Activated CD8-positive, alpha-beta memory T cell treated with anti-CD3 and anti-CD28 coated beads for 1 hour (primary cell): ENCODE measurements at places on chromosomes 3 and 15.

- DNase-seq: no peak
These were observed 2.0 kb downstream of the LYSMD2 start for GRCh38 chr15:51735228-51736010.

- no peak for DNase-seq
These were observed 43.9 kb downstream of the PTPN23 start for GRCh38 chr3:47424434-47425382.

- DNase-seq: no peak
These were observed 364.7 kb downstream of the FHIT start for GRCh38 chr3:60886518-60886917.

DNA sequence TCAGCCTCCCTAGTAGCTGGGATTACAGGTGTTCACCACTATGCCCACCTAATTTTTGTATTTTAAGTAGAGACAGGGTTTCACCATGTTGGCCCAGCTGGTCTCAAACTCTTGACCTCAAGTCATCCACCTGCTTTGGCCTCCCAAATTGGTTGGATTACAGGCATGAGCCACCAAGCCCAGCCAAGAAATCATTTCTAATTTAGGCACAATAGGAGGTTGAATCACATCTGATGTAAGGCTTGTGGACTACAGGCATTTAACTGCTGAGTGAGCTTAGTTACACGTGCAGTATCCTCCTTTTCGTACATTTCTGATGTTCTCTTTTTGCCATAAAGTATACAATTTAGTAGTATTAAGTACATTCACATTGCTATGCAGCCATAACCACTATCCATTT is 31.1 kb upstream of the SETD2 start:
- no peak for DNase-seq

DNA sequence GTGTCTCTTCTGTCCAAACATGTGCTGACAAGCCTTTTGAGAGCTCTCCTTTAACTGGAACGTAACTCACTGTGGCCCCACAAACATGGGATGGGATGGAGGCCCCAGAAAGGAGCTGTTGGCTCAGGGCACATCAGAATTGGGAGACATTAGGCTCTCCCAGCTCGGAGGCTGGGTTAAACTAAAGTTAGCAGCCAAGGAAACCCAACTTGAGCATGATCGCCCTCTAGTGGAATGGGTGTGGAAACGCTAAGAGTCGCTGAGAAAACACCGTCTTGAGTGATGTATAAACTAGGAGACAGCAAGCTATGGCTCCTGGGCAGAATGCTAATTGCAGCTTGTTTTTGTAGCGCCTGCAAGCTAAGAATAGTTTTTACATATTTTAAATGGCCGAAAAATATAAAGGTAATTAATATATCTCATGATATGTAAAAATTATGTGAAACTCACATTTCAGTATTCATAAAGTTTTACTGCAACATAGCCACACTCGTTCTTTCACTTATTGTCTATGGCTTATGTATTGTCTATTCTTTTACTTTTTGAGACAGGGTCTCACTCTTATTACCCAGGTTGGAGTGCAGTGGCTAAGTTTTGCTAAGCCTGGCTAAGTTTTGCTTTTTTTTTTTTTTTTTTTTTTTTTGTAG is 138.8 kb upstream of the HACD2 start:
- DNase-seq: no peak

DNA sequence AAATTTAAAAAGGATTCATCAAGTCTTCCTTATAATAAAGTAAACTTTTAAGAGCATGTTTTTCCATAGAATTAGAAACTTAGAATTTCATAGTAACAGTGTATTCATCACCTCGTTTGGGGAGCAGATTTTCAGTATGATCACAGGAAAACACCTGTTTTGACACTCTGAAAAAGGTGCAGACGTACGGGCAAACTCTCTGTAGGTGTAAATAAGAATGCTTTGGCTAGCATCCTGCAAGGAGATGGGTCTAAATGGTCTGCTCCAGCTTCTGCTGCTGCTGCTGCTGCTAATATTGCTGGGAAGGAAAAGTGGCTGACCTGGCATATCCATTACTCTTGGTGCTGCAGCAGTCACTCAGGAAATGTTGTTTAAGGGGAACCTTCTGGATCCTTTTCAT is 66.0 kb downstream of the MBNL1 start:
- no peak for DNase-seq

GRCh38 chr15:55649058-55649423 is 60.9 kb upstream of the PYGO1 start:
- no peak for DNase-seq

DNA sequence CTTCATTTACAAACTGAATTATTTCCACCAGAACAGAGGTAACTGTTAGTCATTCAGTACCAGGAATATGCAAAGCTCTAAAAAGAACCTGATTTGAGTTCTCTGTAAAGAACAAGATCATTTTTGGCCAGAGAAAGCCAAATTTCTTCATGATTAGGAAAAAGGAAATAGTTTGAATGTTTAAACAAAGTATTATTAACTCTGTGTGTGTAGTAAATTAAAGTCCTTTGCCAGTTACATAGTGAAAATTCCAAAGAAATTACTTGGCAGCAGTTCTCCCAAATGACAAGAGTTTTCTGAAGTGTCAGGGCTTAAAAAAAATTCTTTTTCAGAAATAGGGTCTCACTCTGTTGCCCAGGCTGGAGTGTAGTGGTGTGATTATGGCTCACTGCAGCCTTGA is 24.5 kb downstream of the QTRT2 start:
- DNase-seq: no peak

GRCh38 chr3:141020143-141020830 is 30.9 kb upstream of the SPSB4 start:
- no peak for DNase-seq

GRCh38 chr3:56851966-56852884 is 50.5 kb upstream of the ARHGEF3 start:
- no peak for DNase-seq

GRCh38 chr3:187967993-187968392 is 186.0 kb upstream of the LPP start:
- DNase-seq: no peak

GRCh38 chr15:27820722-27821121 is 278.4 kb downstream of the OCA2 start:
- DNase-seq: no peak

DNA sequence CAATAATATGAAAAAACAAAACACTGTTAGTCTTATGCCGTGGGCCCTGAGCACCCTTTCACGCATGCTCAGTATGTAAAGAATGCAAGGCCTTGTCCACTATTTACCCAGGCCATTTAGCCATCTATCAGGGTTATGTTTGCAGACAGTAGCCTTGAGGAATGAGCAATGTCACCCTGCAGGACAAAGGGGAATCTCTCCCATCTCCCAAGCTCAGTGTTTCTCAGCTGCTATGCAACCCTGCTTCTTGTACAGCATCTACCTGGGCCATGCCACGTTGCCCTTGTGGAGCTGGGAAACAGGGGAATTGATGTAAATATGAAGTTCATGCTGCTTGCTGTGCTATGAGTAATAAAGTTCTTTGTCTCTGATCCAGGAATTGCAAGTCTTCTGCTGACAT is 51.5 kb upstream of the SLCO2A1 start:
- DNase-seq: no peak

GRCh38 chr3:69932501-69932900 is 67.0 kb upstream of the SAMMSON start:
- DNase-seq: no peak

- no peak for DNase-seq
These were observed 144.1 kb downstream of the SOX2 start for GRCh38 chr3:181855825-181856224.
